Ureter (tissue), 1 donor: ENCODE measurements at places on chromosomes 3 and 15.

- no peak for DNase-seq
These were observed 4.2 kb upstream of the EFHB start for GRCh38 chr3:19938295-19938627.

GRCh38 chr3:169663951-169664820, 674 bp upstream of the MECOM start:
- DNase-seq: no peak

GRCh38 chr3:123140550-123140949, 61.2 kb upstream of the SEC22A start:
- no peak for DNase-seq

DNA sequence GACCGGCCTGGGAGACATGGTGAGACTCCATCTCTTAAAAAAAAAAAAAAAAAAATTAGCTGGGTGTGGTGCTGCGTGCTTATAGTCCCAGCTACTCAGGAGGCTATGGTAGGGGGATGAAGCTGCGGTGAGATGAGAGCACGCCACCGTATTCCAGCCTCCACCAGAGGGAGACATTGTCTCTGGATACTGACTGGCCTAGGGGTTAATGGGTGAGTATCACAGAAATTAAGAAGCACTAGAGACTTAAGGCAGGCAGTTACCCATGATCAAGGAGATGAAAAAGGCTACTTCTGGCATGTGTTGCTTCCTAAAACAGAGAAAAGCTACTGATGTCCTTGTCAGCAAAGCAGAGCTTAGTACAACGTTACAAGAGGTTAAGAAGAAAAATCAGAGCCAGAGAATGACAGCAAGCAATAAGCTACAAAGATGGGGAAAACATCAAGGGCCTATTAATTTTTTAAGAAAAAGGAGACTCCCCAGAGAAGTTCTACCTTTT, 8.6 kb downstream of the TFRC start:
- DNase-seq: peak; percentile 60

GRCh38 chr3:192820161-192820560, 92.8 kb upstream of the FGF12 start:
- no peak for DNase-seq

GRCh38 chr3:20811006-20811405, 625.0 kb upstream of the SGO1 start:
- no peak for DNase-seq

DNA sequence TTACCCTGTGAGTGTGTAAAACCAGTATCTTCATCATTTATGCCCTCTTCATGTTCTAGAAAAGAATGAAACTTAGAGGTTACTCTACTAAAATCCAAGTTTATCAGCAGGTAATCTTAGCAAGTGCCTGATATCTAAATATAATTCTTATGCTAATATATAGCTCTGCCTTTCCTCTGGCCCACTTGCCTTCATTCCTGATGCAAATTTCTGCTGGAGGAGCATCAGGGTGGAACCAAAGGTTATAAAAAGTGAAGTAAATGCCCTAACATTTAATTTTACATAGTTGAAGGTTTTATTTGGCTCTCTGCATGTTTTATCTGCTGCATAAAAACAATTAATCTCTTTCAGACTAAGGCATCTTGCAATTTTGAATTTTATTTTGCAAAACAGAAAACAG, 936.2 kb downstream of the ROBO2 start:
- no peak for DNase-seq

DNA sequence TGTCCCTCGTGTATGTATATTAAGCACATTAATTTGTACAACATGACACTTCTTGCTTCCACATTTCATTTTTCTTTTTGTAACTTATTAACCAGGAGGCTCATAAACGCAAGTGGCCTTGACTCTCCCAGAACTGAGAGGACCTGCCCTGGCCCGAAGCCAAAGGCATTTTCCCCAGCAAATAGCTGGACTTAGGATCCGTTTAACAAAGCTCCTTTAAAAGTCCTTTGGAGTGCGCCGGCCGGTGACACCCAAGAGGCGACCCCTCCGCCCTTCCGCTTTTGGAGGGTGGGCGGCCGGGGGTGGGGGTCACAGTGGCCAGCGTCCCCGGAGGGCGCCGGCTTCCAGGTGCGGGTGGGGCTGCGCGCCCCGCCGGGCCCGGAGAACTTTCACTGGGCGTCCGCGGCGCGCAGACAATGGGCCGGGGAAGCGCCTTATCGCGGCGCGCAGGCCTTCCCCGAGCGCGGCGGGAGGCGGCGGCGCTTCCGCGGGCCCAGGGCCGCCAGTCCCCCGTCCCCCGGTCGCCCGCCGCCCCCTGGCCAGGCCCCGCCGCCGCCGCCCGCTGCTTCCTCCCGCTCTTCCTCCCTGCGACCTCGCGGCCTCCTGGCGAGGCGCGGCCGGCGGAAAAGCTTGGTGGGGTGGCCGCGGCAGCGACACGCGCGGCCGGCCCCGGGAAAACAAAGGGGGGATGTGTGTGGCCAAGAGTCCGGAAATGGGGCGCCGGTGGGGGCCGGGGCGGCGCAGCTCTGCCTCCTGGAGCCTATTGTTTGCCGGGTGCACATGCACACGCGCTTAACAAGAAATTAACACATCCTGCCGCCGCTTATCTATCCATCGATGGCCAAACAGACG, 613.4 kb downstream of the MCTP2 start:
- peak; percentile 61 for DNase-seq

GRCh38 chr15:47412136-47412535, 305.2 kb upstream of the SEMA6D start:
- no peak for DNase-seq
